ENCODE measurements at places on chromosomes 11 and 22. TPM values are rescaled to one million over a fixed set of nuclear protein-coding genes. Genes with fewer than 3 reads are reported as not detected.

PTPRCAP gene
- total RNA-seq: 1.3 TPM

MRPL11 gene
- total RNA-seq: 30.9 TPM

CCDC87 gene
- 0.29 TPM for total RNA-seq

NCF4 gene
- not detected for total RNA-seq

MB gene
- not detected for total RNA-seq

BIRC3 gene
- 4.4 TPM for total RNA-seq

ESRRA gene
- total RNA-seq: 36.2 TPM

Data from placental pericyte (primary cell).